Left forelimb (tissue), 1 donor: ENCODE measurements at places on chromosomes 5 and 9.

- DNase-seq: no peak
Measured at GRCh38 chr9:124818431-124819281, 34.6 kb upstream of the WDR38 start.

DNA sequence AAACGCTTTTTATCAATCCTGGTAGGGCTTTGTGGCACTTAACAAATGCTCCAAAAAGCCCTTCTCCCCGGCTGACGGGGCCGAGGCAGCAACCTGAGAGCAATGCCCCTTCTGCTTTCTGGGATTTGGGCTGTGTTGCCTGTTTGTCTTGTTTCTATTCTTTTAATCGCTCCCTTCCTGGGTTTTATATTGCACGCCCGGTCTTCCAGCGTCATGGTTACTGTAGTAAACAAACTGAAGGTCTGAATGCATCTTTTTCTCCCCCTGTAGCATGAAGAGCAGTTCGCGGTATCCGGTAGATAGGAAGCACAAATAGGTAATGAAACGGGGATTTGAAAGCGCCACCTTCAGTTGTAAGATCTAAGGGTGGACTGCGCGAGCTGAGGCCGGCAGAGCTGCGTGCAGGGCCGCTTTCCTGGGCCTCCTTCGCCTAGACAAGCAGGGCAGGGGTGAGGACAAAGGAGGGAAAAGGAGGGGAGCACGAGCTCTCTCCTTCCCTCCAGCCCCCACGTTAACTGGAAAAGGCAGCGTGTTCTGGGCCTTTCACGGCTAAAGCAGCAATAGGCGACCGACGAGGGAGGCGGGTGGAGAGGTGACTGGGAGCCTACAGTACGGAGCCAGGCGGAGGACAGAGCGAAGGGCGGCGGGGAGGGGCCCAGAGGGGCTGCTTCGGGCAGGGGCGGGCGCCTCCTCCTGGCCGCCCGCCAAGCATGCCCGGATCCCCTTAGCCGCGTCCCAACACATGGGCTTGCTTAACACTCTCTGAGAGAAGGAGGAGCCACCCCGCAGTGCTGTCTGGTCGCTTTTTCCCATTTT, 49.3 kb upstream of the ZNF366 start:
- DNase-seq: peak; percentile 87

DNA sequence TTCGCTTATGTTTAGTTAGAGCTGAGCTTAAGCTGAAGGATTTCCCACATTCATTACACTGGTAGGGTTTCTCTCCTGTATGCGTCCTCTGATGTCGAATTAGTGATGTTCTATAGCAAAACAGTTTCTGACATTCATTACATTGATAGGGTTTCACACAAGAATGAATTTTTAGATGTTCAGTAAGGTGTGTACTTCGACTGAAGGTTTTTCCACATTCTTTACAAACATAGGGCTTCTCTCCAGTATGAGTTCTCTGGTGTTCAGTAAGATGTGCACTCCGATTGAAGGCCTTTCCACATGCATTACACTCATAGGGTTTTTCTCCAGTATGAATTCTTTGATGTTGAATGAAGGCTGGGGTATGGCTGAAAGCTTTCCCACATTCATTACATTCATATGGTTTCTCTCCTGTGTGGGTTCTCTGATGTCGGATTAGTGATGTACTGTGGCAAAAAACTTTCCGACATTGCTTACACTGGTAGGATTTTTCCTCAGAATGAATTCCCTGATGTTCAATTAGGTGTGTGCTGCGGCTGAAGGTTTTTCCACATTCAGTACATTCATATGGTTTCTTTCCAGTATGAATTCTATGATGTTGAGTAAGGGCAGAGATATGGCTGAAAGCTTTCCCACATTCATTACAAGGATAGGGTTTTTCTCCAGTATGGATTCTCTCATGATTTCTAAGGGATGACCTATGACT, 14.6 kb downstream of the ZNF883 start:
- no peak for DNase-seq

- no peak for DNase-seq
Measured at GRCh38 chr9:71737455-71737854, 30.9 kb downstream of the CEMIP2 start.

DNA sequence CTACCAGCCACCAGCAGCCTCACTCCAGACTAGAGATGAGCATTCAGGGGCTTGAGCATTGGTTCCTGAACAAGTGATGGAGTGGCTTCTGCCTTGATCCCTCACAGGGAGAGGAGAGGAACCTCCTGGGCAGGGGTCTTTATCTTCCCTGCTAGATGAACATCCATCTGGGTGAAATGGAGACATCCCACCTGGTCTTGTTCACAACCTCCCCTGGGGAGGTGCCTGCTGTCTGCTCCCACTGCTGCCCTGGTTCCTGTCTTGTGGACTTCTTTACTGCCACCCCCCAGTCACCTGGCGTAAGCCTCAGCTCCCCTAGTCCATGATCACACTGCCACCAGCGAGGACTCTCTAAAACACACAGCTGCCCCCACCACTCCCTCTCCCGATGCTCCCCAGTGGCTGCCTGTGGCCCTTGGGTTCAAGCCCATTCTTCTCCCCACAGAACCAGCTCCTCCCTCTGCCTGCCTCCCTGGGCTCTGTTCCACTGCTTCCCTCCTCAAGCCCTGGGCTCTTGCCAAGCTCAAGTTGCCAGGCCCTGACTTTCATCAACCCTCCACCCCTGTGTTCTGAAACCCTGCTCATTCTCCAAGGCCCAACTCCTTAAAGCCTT, 51.5 kb downstream of the COL15A1 start:
- DNase-seq: peak; percentile 63

- DNase-seq: no peak
Measured at GRCh38 chr5:71013575-71013974, 11.6 kb downstream of the NAIP start.

DNA sequence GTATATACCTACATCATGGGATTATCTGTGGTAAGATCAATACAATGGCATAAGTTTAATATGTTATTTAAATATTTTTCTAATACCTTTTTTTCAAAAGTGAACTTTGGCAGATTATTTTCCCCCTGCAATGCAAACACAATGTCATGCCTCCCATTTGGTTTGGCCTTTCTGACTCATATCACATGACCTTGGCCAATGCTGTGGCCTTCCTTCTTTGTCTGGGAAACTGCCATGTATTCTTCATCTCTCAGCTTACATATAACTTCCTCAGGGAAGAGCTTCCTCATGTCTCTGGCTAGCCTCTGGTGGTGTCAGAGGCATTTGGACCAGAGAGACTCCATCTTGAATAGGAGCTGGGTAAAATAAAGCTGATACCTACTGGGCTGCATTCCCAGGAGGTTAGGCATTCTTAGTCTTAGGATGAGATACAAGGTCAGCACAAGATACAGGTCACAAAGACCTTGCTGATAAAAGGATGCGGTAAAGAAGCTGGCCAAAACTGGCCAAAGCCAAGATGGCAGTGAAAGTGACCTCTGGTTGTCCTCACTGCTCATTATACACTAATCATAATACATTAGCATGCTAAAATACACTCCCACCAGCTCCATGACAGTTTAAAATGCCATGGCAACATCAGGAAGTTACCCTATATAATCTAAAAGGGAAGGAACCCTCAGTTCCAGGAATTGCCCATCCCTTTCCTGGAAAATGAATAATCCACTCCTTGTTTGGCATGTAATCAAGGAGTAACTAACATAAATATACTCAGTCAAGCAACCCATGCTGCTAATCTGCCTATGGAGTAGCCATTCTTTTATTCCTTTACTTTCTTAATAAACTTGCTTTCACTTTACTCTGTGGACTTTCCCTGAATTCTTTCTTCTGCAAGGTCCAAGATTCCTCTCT, 76.0 kb downstream of the C9orf153 start:
- no peak for DNase-seq
